ENCODE measurements at places on chromosomes 13 and 19. TPM values are rescaled to one million over a fixed set of nuclear protein-coding genes. Genes with fewer than 3 reads are reported as not detected.

DNA sequence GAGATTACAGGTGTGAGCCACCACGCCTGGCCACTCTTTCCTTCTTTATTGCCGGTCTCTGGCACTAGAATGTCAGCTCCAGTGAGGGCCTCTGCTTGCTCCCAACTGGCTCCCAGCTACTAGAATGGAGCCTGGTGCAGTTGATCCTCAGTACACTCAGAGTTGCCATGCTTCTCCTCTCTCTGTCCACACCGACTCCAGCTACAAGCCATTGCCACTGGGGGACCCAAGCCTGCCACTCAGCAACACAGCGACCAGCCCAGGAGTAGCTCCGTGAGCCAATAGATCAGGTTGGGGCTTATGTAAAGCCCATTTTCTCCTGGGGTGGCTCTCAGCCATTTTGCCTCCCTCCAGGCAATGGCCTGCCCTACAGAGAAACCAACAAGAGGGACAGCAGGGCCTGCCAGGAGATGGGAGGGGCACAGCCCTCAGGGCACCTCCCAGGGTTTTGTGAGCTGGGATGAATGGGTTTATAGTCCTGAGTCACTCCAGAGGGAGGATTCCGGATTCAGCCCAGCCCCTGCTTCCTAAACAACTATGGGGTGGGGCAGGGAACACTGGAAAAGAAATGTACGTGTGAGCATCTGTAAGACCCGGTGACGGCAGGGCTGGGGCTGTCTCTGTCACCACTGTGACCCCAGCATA is 36.5 kb downstream of the OPA3 start:
- no peak for DNase-seq

- no peak for DNase-seq
Measured at GRCh38 chr19:30387311-30388115, 15.3 kb downstream of the ZNF536 start.

DNA sequence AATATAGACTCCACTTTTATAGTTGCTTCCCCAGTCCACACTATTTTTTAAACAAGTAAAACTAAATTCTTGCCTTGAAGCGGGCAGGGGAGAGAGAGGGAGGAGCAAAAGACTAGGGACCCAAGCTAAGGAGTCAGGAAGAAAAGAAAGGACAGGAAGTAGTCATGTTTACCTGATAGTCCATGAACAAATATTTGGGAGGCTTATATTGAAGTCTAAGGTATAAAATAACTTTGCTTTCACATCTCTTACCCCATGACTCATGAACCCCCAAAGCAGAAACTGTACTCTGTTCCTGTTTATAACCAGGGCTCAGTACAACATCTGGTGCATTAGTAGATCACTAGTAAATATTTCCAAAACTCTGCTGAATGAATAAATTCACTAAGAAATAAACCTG is 67.3 kb downstream of the ZAR1L start:
- DNase-seq, result no peak

DNA sequence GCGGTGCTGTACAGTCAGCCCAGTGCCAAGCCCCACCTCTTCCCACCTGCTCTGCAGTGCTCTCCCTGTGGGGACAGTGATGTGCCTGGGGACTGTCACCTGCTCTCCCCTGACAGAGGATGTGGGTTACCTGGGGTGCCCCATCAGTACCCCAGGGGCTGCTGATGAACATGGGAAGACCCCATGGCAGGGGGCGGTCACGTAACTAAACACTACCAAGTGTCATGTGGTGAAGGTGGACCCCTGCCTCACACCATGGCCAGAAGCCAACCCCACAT is 12.7 kb downstream of the KDM4B start:
- no peak for DNase-seq

DNA sequence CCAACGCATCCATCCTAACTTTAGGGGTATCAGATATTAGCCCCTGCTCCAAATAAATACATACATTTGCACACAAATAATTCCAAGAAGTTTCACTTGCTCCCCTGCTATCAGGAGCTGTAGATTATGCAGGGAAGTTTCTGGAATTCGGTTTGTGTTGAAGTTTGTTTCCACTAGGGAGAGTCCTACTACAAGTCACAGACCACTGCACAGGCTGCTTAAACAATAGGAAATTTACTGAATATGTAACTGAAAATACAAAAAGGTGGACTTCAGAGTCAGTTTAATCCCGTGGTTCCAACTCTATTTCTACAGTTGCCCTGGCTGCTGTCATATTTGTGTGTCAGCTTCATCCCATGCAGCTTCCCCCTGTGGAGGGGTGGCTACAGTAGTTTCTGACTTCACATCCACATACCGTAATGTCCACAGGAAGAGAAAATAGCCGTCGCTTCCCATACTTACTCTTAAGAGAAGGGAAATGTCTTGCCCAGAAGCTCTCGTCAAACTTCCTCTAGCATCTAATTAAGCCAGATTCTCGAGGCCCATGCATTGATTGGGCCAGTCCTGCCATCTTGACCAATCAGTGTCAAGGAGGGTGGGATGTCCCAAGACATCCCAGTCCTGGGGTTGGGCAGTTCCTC is 286.6 kb downstream of the COG6 start:
- DNase-seq, result no peak

Gene LGALS14
- not detected for polyA plus RNA-seq

All from left renal cortex interstitium (tissue), 4 donors.